ENCODE measurements at places on chromosomes 11 and 22. TPM values are rescaled to one million over a fixed set of nuclear protein-coding genes. Genes with fewer than 3 reads are reported as not detected.

DNA sequence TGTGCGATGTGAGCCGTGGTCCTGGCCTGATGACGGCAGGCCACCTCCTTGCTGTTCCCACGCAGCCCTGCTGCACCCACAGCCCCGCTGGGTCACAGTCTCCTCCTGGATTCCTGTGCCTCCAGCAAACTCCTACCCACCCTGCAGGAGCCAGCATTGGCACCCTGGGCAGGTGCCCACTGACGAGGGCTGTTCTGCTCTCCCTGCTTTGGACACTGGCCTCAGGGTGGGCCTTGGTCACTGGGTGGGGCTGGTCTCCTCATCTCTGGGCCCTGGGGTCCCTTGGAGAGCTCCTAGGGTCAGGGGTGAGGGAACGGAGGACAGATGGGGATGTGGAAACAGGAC is 12.7 kb downstream of the TSPAN4 start:
- DNase-seq, result no peak

DNA sequence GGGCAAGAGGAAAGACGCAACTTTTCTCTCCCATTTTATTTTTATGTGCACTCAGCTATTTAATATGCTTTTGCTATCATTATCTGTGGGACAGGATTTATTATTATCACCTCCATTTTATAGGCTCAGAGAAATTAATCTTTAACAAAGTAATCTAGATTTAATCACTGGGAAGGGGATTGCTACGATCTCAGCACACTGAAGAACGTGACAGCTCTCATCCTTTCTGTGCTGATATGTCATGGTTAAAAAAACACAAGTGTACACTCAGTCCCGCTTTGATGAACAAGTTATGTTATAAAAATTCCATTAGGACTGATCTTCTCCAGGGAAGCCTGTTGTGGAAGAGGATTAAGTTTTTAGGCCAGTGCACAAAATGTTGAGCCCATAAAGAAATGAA is 37.6 kb downstream of the CYB5R2 start:
- DNase-seq, result no peak

The SLC17A6 gene
- not detected for total RNA-seq

GRCh38 chr11:112381578-112381977 is 120.9 kb upstream of the PLET1 start:
- DNase-seq, result no peak

DNA sequence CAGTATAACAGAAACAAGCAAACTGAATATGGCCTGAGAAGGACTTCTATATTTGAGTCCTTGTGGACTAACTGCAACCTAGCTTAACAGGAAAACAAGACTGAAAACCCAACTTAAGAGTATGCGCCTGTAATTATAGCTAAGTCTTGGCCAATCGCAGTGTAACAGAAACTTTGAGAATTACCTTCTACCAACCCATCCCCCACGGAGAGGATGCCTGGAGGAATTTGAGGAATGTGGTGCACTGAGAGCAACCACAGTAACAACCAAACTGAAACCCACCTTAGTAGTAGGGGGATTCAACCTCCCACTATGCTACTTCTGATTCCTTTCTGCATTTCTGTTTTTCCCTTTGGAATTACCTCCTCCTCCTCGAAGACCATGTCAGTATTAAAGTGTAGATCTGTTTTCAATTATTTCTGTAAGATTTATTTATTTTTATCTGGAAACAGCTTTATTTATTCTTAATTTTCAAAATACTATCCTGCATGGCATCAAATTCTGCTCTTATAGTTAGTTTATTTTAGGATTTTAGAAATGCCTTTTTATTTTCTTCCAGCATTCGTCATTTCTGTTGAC is 393.6 kb downstream of the KCNA4 start:
- no peak for DNase-seq

- DNase-seq, result no peak
Measured at GRCh38 chr22:47323518-47323917, 561.1 kb downstream of the TBC1D22A start.

DNA sequence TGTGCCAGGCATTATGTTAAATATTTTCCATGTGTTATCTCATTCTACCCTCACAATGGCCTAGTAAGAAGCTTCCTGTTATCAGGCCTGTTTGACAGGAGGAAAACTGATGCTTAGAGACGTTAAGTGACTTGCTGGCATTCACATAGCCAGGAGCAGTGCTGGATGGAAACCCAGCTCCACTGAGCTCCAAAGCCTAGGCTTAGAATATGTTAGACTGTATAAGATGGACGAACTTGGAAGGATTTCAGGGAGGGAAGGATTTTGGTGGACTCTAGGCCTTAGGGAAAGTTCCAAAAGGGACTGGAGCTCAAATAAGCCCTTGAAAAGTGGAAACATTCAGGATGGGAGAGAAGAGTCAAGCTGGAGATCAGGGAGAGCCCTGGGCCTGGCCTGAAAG is 2.1 kb downstream of the CD44 start:
- no peak for DNase-seq

The EP300 gene
- total RNA-seq, result 35.4 TPM

DNA sequence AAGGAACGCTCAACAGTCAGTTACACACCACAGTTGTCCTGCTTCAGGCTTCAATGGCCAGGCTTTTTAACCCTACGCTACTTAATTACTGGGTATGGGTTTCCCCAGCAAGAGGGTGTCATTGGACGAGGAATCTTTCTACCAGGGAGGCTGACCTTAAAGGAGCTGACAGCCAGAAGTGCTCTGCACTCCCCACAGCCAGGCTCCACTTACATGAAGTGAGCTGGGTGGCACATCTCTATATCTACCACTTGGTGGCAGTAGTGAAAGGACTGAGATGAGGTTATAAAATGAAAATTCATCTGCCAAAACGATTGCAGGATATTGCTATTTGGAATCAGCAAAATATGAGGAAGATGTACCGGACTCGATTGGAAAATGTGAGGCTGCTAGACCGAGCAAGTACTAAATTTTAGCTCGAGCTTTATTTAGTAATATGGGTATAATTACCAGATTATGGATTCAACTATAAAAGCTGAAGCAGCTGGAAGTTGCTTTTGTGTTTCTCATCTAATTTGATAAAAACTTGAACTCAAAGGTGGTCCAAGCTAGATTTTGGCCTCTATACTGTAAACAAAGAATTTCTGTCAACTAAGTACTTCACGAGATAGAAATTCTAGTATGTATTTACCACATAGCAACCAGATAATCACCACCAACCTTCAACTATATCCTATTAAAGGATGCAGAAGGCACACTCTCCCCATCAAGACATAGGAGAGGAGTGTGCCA is 53.9 kb upstream of the CEP126 start:
- DNase-seq, result no peak

- DNase-seq, result no peak
Measured at GRCh38 chr11:13291800-13292199, 14.2 kb downstream of the BMAL1 start.

- DNase-seq, result no peak
Measured at GRCh38 chr11:104625246-104625645, 273.0 kb downstream of the CASP12 start.

DNA sequence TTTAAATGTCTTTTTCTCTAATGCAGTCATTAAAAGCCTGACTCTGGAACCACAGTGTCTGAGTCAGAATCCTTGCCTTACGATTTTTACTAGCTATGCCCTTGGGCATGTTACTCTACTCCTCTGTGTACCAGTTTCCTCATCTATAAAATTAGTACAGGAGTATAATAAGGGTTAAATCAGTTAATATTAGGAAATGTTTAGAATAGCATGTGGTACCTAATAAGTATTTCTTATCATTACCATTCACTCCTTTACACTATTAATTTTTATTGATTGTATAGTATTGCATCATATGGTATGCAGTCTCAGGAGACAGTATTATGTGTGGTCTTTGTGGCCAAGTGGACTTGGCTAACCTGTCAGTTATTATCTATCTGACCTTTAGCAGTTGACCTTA is 68.2 kb downstream of the METTL15 start:
- DNase-seq, result no peak

DNA sequence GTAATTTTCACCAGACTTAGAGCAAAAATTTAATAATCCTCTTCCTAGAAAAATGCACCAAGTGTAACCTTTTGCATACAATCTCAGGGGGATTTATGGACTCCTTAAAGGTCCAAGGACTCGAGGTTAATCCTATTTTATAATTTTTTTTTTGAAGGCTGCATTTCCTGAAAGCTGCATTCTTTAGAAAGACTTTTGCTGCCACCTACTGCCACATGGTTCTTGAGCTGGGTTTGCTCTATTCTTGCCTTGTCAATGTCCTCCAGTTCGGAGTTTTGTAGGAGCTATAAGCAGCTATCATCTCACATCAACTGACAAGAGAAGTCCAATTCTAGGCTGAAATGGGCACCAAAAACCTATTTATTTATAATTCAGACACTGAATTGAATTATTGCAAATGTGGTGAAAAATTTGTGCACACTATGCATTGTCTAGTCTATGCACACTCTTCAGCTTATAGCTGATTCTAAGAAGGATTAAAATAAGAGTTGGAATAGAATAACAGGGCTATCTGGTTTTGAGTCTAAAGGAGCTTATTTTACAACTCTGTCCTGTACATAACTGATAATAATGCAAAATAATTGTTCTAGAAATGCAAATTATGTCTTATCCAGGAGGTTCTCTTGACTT is 31.3 kb downstream of the TRAF6 start:
- no peak for DNase-seq

DNA sequence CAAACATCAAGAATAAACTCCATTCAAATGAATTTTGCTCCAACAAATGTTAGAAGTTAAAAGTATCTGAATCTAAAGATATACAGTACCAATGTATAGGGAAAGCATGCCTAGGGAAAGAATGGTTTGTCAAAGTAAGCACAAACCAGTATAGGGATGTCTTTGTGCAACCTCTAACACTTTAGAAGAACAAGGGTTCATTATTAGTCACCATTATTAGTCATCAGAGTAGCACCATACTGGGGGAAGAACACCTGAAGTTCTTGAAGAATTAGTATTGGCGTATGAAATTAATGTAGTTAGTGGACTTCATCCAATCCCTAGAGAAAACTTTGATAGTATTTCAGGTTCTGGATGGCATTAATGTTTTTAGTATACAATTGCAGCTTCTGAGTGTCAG is 943.7 kb downstream of the METTL15 start:
- no peak for DNase-seq

DNA sequence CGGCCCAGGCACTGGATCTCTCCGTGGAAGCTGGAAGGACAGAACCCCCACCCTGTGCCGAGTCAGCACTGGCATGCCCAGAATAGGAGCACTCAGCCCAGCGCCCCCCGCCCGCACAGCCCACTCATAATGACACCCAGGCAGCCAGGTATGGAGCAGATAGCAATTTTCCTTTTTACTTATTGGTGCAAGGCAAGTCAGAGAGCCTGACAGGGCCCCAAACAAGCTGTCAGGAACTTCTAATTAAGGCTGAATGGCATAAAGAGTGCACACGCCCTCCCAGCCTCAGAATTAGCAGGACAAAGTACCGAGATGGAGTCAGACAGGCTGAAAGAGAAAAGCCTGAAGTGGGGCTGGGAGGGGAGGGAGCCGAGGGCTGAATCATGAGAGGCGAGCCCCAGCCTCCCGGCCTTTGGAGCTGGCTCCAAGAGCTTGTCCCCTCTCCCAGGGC is 76.9 kb downstream of the DSCAML1 start:
- peak; percentile 58 for DNase-seq

The C11orf65 gene
- 0.62 TPM for total RNA-seq

GRCh38 chr22:38162881-38163843 is 18.5 kb downstream of the PLA2G6 start:
- peak; percentile 64 for DNase-seq

GRCh38 chr22:41301085-41302020 is at the start of gene ZC3H7B:
Gene ZC3H7B (plus strand): TSS chr22:41301525. CDS start chr22:41320661, 19,136 bp downstream.
- DNase-seq, result peak; percentile 94

The MAP4K2 gene
- total RNA-seq, result 6.7 TPM

DNA sequence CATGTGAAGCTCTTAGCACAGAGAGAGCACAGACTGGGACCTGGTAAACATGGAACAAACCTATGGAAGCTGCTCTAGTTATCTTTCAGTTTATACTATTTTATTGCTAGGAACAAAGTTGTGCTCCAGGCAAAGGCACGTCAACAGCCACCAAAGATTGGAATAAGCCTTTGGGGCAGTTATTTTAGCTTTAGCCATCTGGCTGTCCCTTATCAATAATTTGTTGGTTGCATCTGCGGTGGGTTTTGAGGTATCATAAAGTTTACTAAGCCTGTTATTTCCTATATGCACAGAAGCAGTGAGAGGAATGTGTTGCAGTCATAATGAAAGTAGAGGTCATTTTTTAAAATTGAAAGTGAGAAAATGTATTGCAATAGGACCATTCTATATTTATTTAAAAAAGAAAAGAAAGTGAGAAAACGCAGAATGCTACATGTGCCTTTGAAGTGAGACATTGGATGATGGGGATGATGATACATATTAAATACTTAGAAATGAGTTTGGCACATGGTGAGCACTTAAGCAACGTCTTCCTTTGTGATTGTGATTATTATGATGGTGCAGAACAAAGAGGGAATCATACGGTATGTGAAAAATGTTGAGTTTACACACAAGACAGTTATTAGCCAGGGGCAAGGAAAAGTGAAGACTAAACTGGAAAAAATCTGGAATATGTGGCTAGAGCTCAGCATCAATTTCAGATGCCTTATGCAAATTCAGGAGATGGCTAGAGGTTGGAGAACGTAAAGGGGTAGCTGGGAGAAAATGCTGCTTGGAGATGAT is 58.3 kb downstream of the PRR5L start:
- DNase-seq, result no peak

GRCh38 chr22:35275580-35275979 is 18.3 kb downstream of the HMGXB4 start:
- DNase-seq, result no peak

- peak; percentile 93 for DNase-seq
Measured at GRCh38 chr11:64207256-64208085, 950 bp downstream of the FERMT3 start.

GRCh38 chr11:71281204-71281603 is 28.8 kb upstream of the SHANK2 start:
- DNase-seq, result no peak

DNA sequence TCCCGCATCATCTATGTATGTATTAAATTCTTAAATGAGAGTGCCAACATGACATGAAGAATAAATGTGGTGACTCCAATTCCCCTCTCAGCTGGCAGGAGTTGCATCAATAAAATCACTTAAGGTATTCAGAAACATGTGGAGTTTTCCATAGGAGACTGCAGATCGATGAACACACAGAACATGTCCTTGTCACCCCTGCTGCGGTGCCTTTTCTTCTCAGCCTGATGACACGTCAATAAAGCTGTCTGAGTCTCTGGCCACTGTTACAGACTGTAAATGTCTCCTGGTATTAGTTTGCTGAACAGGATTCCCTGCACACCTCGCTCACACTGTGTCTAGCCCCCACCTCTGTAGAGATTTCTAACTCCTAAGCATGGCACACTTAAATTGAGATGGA is 460.5 kb downstream of the LRRC4C start:
- DNase-seq, result no peak

- DNase-seq, result no peak
Measured at GRCh38 chr11:69852056-69852455, 32.8 kb upstream of the FGF3 start.

DNA sequence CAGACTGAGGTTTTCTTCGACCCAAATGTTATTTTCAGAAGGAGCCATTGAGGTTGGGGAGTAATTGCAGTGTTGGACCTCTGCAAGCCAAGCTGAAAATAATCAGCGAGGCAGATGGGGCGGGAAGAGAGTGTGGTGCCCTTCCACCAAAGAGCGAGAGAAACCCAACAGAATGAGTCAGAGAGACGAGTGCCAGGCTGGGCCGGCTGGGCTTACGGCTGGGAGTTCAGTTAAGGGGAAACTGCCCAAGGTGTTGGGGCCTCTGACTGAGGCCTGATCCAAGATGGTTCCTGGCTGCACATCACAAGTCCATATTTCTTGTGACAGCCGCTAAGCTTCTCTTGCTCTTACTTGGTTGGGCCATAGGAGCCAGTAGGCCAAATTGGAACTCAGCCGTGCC is 30.4 kb upstream of the CREB3L1 start:
- DNase-seq, result no peak

- no peak for DNase-seq
Measured at GRCh38 chr22:29958170-29958569, 75.2 kb downstream of the MTMR3 start.
